Upper lobe of left lung (tissue), 6 donors: ENCODE measurements at places on chromosomes 7 and 10. TPM values are rescaled to one million over a fixed set of nuclear protein-coding genes. Genes with fewer than 3 reads are reported as not detected.

DNA sequence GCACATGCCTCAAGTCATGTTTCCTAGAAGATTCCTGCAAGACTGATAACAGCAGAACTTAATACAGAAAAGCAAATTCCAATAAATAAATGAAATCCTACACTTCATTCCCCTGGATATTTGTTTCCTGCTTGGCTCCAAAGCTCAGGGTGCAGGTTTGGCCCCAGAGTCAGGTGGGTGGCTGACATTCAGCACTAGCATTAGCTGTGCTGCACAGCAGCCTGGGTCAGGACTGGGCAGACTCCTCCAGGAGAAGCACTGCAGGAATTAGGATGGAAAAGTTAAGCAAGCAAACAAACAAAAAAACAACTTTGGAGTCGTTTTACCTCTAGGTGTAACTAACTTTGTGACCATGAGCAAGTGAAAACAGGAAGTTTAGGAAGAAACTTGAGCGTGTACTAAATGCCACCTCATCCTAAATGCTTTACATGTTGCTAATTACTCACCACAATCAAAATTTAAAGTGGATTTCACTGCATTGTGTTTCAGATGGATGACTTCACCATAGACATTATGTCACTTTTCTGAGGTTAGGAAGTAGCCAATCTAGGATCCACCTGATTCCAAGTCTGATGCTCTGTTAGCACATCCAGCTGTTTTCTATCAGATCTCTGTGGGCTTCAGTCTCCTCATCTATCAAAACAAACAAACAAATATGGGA, 239.4 kb downstream of the C7orf25 start:
- no peak for DNase-seq

Gene SUFU
- 10.7 TPM for total RNA-seq

Gene PAPOLB
- total RNA-seq = 0.46 TPM

- no peak for DNase-seq
Observed at GRCh38 chr7:91814189-91814588, 66.3 kb downstream of the MTERF1 start.

Gene LRIT2
- not detected for total RNA-seq

- DNase-seq = no peak
Observed at GRCh38 chr10:86798611-86799010, 42.2 kb downstream of the BMPR1A start.

DNA sequence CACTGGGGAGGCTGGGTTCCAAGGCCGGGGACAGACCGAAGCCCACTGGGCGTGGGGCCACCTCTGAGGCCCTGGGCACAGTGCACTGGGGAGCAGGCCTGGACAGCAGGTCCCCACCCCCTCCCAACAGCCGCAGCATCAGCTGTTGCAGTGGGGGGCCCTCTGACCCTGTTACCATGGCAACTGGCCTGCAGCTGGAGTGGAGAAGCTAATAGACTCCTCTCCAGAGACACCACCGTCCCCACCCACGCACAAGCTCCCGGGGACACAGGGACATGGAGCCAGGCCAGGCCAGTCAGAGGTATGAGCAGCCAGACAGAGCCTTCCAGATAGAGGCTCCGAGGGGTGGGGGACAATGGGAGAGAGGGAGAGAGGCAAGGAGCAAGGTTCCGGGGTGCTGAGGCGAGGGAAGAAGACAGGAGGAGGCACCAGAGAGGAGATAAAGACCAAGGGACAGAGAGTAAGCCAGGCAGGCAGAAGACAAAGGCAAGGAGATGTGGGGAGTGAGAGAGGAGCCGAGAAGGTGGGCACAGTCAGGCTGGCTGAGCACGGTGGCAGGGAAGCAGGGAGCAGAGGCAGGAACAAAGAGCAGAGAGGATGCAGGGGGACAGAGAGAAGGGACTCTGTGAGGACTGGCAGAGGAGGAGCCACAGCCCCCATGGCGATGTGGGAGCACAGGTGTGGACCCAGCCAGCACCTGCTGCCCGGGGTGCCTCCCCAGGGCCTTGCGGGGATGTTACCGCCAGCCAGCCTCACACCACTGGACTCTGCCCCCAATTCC, 6.7 kb downstream of the KCNH2 start:
- peak; percentile 58 for DNase-seq

- DNase-seq = no peak
Observed at GRCh38 chr10:74223755-74224529, 72.9 kb downstream of the ADK start.

GRCh38 chr7:146028251-146028750, 88.3 kb upstream of the CNTNAP2 start:
- DNase-seq = no peak
